GM23248 (cell line): ENCODE measurements at places on chromosomes 3 and 15. TPM values are rescaled to one million over a fixed set of nuclear protein-coding genes. Genes with fewer than 3 reads are reported as not detected.

- peak; percentile 66 for DNase-seq
Observed at GRCh38 chr3:137792626-137793271, 28.6 kb downstream of the SOX14 start.

The FOXL2NB gene
- 1.2 and 1.5 TPM in 2 replicates for polyA plus RNA-seq

DNA sequence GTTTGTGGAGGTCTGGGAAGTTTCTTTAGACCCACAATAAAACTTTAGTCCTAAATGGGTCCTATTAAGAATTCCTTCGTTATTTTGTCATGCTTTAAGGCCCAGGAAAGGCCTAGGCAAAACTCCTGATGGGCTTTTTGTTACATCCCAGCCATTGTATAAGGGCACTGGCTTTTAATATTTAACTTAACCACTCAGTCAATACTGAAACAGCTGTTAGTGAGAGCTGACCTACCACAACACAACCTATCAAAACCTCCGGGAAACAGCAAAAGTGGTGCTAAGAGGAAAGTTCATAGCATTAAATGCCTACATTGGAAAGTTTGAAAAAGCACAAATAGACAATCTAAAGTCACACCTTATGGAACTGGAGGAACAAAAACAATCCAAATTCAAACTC lies 39.6 kb downstream of the ALCAM start:
- DNase-seq: no peak

DNA sequence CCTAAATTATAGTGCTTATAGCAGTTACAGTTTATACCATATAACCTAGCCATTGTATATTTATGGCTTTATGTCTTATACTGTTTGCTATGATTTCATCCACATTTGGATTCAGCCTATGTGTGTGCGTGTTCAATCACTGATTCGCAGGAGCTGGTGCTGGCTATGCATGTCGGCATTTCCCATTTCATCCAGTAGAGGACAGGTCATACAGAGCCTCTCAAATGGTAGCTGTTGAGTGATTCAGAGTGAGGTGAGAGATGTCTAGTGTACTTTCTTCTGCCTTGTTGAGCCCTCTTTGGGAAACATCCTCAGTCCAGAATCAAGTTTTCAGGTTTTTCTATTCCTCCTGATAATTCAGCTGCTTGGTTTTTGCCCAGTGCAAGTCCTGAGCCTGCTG lies 76.1 kb downstream of the FRMD4B start:
- DNase-seq: peak; percentile 63

The DGKG gene
- not detected in 2 replicates for polyA plus RNA-seq

- peak; percentile 44 for DNase-seq
Observed at GRCh38 chr3:188780193-188781147, 391.3 kb upstream of the TPRG1 start.
